ENCODE measurements at places on chromosomes 4 and X.

GRCh38 chr4:175371091-175371490 lies 441.0 kb downstream of the GPM6A start:
- no peak for DNase-seq

GRCh38 chr4:53015681-53016080 lies 153.6 kb downstream of the RASL11B start:
- no peak for DNase-seq

GRCh38 chr4:165150545-165150944 lies 37.9 kb upstream of the TMEM192 start:
- no peak for DNase-seq

DNA sequence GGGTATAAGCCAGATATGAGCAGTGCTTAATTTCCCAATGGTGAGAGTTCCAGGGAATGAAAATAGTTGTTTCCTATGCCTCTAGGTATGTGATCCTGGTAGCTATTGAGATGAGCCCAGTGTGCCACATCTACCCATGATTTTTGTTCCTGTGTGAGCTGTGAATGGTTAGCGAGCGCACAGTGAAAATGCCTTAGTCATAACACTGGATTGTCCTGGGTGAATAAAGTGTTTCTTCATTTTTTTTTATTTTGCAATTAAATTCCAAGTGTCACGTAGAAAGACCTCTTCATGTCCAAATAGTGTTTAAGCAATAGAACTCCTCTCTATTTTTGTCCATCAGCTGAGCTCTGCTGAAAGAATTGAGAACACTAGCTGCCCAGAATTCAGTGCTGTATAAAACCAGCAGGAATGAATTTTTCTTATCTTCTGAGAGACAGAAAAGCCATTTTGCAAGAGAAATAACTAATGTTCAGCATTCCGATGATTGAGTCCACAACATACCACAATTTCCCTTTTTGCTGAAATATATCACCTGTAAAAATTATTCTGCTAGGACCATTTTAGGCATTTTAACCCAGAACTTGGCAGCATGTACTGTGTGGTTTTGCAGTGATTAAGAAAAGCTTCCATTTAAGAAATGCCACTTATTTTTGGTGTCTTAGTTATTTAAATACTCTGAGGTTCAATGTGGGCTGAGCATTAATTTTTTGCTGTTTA lies 5.6 kb downstream of the MAOA start:
- no peak for DNase-seq

DNA sequence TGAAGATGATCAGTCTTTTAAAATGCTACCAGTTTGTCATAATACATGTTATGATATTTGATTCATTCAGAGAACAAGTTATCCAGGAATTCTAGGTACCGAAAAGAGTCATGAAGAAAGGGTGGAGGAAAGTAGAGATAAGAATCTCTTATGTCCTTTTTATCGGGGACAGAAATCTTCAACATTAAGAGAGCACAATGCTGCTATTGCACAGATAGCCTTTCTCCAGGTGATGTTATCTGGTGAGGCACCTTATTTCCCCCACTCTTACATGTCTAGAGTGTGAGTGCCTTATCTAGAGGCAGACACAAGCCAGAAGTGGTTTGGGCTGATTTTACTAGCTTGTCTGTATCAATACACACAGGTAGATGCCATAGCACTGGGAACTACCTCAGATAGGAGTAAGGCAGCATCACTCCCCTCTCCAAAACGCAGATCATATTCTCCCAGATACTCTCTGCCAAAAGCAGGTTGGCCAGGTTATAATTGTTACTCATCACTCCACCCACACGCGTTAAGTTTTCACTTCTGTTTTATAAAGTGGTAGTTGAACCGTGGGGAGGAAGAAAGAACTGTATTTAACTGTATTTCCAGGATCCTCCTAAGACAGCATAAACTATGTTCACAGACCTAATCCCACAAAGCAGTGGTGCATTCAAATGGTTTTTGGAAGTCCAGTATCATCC lies 38.4 kb downstream of the AREG start:
- DNase-seq, result no peak

DNA sequence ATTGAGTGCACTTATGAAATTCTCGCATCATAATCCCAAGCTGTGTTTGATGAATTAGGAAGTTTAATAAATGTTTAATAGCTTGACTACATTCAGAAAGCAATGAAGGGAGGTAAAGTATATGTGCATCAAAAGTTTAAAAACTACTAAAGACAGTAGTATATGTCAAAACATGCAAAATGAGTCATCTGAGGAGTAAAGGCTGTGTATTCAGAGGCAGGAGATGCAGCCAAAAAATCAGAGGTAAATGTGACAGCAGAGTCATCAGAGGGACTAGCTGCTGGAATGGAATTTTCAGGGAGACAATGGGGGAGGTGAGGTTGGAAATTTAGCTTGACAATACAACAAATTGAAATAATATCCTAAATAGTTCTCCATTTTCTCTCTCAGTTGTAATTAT lies 127.0 kb upstream of the FUNDC1 start:
- DNase-seq, result no peak

- no peak for DNase-seq
Observed at GRCh38 chr4:124632439-124632838, 80.1 kb downstream of the ANKRD50 start.

DNA sequence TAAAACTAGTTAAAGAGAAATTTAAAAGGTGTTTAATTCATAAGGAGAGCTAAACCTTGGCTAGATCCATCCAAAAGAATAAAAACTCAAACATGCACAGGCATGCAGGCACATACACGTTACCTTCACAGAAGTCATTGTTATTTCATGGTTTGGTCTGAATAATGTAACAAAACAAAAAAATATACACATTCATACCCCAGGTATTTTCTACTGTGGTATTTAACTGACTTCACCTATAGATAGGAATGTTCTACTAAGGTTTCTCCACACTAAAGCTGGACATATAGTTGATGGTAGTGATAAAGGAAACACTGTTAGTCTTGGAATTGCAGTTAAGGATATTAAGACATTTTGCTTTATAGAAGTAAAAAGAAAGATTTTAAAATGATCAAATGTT lies 283.6 kb upstream of the PCDH10 start:
- DNase-seq, result no peak

DNA sequence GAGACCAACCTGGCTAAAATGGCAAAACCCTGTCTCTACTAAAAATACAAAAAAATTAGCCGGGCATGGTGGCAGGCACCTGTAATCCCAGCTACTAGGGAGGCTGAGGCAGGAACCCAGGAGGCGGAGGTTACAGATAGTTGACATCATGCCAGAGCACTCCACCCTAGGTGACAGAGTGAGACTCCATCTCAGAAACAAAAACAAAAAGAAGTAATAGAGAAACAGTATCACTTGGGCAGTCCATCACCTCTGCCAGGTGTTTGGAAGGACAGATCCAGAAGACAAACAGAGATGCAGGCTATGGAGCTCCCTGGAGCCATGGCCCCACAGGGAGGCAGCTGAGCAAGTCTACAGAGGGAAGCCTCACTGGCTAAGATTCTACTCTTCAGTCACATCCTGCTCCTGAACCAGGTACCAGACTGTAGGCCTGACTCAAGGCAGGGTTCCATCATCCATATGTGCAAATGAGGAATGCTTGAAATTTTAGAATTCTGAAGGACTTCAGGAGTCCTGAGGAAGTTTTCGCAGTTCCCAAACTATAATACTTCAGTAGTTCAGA lies 81.4 kb upstream of the CPEB2 start:
- no peak for DNase-seq

- no peak for DNase-seq
Observed at GRCh38 chr4:71338846-71339593, at the start of gene SLC4A4. TSS of gene SLC4A4 (plus strand) at chr4:71339020.

DNA sequence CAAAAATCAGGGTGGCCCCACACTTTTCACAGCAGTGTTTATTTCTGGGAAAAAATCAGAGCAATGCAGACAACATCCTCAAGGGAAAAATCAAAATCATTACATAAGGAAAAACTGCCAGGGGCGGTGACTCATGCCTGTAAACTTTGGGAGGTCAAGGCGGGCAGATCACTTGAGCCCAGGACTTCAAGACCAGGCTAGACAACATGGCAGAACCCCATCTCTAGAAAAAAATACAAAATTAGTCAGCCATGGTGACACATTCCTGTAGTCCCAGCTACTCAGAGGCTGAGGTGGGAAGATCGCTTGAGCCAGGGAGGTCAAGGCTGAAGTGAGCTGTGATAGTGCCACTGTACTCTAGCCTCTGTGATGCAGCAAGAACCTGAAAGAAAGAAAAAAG lies 102.8 kb downstream of the NAF1 start:
- DNase-seq, result no peak

GRCh38 chr4:185529413-185529812 lies 5.9 kb downstream of the PDLIM3 start:
- DNase-seq, result no peak

DNA sequence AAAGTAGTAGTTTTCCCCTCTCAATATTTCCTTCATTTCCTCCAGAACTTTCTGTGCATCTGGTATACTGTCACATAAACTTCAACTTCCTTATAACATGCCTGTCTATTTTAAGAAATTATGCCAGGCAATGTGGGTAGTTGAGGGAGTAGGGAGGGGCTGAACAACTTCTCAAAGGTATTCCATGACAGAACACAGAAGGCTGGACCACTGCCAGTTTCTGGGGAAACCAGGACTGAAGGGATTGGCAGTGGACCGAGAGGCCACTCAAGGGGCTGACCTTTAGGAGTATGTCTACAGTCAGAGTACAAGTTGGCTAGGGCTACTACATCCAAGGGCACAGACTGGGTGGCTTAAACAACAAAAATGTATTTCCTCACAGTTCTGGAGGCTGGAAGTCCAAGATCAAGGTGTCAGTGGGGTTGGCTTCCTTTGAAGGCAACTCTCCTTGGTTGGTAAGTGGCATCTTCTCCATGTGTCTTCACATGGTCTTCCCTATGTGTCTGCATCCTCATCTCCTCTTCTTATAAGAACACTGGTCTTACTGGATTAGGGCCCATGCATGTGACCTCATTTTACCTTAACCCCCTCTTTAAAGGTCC lies 6.9 kb downstream of the SH3RF1 start:
- no peak for DNase-seq

GRCh38 chrX:150512461-150512901 lies 55.9 kb upstream of the MTM1 start:
- DNase-seq, result no peak

DNA sequence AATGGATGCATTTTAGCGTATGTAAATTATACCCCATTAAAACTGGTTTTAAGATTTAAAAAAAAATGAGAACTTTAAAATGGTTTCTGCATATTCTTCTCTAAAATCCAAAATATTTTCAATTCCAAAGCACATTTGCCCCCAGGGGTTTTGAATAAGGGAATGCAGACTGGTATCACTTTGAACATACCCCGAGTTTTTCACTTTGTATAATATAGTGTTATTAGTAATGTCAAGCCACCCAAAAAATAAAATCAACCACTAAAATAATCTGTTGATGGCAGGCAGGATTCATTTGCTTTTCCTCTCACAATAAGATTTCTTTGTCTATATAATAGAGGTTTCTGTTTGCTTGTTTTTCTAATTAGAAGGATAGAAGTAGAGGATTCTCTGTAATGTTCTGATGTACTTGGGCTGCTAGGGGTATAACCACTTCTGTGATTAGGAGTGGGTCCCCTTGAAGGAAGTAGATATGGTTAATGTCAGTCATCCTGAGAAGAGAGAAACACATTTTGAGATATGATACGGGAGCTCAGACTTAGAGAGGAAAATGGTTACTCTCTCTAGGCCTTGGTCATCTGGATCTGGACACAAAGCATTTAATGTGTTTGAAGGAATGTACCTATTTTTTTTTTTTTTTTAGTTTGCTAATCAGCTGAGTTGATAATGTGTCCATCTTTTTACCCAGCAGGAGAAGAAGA lies 9.3 kb upstream of the LIN54 start:
- no peak for DNase-seq

- DNase-seq, result no peak
Observed at GRCh38 chr4:6265546-6265945, 4.1 kb upstream of the WFS1 start.

GRCh38 chrX:71545364-71545763 lies 12.5 kb downstream of the OGT start:
- DNase-seq, result no peak

GRCh38 chr4:112523008-112523721 lies 7.2 kb upstream of the NEUROG2 start:
- peak; percentile 19 for DNase-seq

DNA sequence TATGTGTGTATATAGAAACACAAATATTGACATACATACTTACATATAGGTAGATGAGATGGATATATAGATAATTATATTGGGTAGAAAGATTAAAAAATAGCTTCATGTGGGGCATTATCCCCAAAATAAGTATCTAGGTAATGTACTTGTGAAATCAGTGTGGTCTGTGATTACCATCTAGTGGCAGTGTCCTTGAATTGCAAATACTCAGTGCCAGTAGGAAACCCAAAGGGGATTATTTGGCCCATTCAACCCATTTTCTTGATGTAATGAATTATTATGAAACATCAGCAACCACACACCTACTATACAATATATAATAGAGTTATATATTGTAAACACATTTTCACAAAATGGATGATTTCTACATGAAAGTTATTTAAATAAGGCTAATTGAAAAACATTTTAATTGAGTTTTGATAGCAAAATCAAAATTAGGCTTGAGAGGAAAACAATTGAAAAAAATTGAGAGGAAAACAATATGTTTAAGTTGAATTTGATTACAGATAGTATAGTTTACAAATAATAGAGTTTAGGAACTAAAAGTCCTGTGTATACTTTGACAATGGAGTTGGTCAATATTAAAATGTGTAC lies 389.4 kb downstream of the GALNTL6 start:
- DNase-seq, result no peak

GRCh38 chrX:136687457-136687856 lies 39.5 kb downstream of the CD40LG start:
- no peak for DNase-seq

GRCh38 chrX:133804072-133804471 lies 181.3 kb downstream of the GPC3 start:
- no peak for DNase-seq

GRCh38 chrX:113059714-113060113 lies 219.1 kb upstream of the AMOT start:
- DNase-seq, result no peak

- DNase-seq, result no peak
Observed at GRCh38 chr4:40916880-40917279, 167.1 kb downstream of the NSUN7 start.

DNA sequence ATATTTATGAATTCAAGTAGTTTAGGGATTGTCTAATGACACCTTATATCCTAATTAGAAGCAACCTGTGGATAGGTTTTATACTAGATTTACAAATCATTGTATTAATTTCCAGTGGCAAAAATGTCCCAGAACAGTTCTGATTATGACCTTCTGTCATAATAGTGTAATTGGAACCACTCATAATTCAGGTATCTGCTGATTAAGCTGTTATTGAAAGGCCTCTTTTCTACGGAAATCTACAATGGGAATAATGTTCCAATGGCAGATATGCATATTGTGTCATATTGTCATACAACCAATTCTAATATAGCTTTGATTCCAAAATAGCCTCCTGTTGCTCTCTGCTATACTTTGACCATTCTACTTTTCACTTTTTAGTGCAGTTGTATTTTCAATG lies 19.0 kb downstream of the MMRN1 start:
- no peak for DNase-seq

DNA sequence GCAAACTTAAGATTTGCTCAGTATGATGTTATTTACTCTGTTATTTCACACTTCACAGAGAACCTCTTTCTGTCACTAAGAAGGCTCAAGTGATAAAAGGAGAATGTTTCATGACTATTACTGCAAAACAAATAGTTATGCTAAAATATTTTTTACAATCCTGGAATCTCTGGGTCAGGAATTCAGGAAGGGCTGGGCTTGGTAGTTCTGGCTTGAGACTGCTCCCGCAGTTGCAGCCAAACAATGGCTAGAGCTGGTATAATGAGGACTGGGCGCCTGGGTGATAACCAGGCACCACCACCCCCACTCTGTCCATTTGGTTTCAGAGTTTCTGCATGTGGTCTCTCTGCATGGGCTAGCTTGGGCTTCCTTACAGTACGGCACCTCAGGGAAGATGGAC lies 28.7 kb upstream of the SPP1 start:
- no peak for DNase-seq
